IMR-90 (cell line): ENCODE measurements at places on chromosomes 1 and 21. TPM values are rescaled to one million over a fixed set of nuclear protein-coding genes. Genes with fewer than 3 reads are reported as not detected.

APCS gene
- polyA plus RNA-seq: not detected in 2 replicates

FAM78B gene
- 0.12 and 0.16 TPM in 2 replicates for polyA plus RNA-seq

DDI2 gene
- 3.8 and 6.0 TPM in 2 replicates for polyA plus RNA-seq

DNA sequence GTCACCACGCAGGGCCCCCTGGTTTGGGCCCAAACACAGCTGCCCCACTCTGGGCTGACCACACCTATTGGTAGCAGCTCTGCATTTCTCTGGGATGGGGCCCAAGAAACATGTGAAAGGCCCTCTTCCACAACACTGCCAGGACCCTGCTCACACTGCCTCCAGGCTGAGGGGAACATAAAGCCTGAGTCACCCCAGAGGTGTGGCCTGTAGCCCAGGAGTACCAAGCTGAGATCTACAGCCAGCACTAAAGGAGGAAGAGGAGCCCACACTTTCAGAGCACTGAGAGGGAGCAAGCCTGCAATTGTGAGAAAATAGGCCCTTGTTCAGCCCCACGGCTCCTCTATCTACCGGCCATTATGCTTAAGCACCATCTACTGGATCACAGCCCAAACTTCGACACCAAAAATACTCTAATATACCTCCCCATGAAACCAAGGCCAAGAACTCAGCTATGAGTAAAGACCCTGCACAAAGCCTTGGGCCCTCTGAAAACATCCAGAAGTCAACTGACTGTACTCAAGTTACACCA is 14.4 kb upstream of the OR2T10 start:
- H3K4me1 ChIP-seq: no peaks in the 10 kb centered on the region
- no peak overlapping the region for H3K27ac ChIP-seq
- H3K27me3 ChIP-seq: no peaks in the 10 kb centered on the region
- H3K4me3 ChIP-seq: no peak overlapping the region

- H3K4me1 ChIP-seq: peaks cover 7% of the 10 kb centered on the region
- H3K27me3 ChIP-seq: no peaks in the 10 kb centered on the region
- no peak overlapping the region for H3K27ac ChIP-seq
- no peak overlapping the region for H3K4me3 ChIP-seq
- peak; percentile 88 for DNase-seq
These were observed 27.4 kb upstream of the DNASE2B start for GRCh38 chr1:84370831-84371394.

GRCh38 chr1:61276246-61276645 is 193.9 kb downstream of the NFIA start:
- no peak for DNase-seq
- no peaks in the 10 kb centered on the region for H3K36me3 ChIP-seq
- H3K4me3 ChIP-seq: no peak overlapping the region
- H3K27me3 ChIP-seq: no peaks in the 10 kb centered on the region
